Heart left ventricle (tissue), 16 donors: ENCODE measurements at places on chromosomes 3 and 15.

DNA sequence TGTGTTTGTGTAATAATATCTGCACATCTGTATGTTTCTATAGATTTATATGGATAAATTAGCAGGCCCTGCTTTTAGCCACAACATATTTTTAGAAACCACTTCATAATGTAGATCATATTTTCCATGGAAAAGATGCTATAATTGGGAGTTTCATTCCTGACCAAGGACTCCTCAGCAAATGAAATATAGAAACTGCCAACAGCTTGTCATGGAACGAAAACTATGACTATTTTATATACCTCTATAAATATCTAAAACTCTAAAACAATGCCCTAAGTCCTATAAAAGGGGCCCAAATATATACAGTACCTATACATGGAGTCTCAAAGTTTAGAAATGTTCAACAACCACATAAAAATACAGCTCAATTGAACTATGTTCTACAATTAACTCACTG is 27.9 kb downstream of the EID1 start:
- H3K36me3 ChIP-seq, result no peaks in the 10 kb centered on the region
- H3K4me1 ChIP-seq, result no peaks in the 10 kb centered on the region
- H3K4me3 ChIP-seq, result no peak overlapping the region
- DNase-seq, result no peak
- H3K27ac ChIP-seq, result no peak overlapping the region
- no peaks in the 10 kb centered on the region for H3K27me3 ChIP-seq

- peak overlapping the region; percentile 57 for H3K4me3 ChIP-seq
- H3K27ac ChIP-seq, result peak overlapping the region; percentile 95
- H3K4me1 ChIP-seq, result peaks cover 72% of the 10 kb centered on the region
- H3K27me3 ChIP-seq, result no peaks in the 10 kb centered on the region
- no peaks in the 10 kb centered on the region for H3K36me3 ChIP-seq
- no peak for DNase-seq
Observed at GRCh38 chr3:46693892-46694226, 380 bp upstream of the ALS2CL start.

DNA sequence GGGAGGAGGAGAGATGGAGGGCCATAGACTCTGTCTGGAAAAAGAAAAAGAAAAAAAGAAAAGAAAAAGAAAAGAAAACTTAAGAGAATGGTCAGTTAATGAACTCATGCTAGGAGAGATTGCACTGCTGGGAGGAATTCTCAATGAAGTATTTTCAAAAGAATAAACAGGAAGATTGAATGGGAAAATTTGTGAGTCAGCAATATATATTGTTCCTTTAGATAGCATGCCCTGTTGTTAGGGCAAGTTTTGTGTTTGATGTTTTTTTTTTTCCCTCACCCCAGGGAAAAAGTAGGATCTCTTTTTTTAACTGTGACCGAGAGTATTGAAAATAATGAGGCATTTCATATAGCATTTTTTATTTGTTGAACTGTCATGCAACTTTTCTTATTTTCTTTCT is 7.8 kb upstream of the NR1D2 start:
- no peak for DNase-seq
- H3K4me3 ChIP-seq, result no peak overlapping the region
- H3K4me1 ChIP-seq, result no peaks in the 10 kb centered on the region
- no peak overlapping the region for H3K27ac ChIP-seq
- H3K27me3 ChIP-seq, result no peaks in the 10 kb centered on the region
- no peaks in the 10 kb centered on the region for H3K36me3 ChIP-seq

- DNase-seq, result no peak
- H3K4me1 ChIP-seq, result no peaks in the 10 kb centered on the region
Observed at GRCh38 chr3:40617084-40617483, 92.3 kb downstream of the ZNF621 start.

- H3K4me3 ChIP-seq, result no peak overlapping the region
- no peak for DNase-seq
- no peaks in the 10 kb centered on the region for H3K27me3 ChIP-seq
- H3K4me1 ChIP-seq, result no peaks in the 10 kb centered on the region
- H3K27ac ChIP-seq, result no peak overlapping the region
Observed at GRCh38 chr3:2375376-2375775, 276.7 kb downstream of the CNTN4 start.
